ENCODE measurements at places on chromosomes 5 and 9.

GRCh38 chr5:114948986-114949621 is 220.6 kb downstream of the TRIM36 start:
- no peak for DNase-seq

- no peak for DNase-seq
Observed at GRCh38 chr5:174532455-174533453, 191.6 kb upstream of the MSX2 start.

- peak; percentile 62 for DNase-seq
Observed at GRCh38 chr5:73902327-73903051, 276.5 kb downstream of the ARHGEF28 start.

DNA sequence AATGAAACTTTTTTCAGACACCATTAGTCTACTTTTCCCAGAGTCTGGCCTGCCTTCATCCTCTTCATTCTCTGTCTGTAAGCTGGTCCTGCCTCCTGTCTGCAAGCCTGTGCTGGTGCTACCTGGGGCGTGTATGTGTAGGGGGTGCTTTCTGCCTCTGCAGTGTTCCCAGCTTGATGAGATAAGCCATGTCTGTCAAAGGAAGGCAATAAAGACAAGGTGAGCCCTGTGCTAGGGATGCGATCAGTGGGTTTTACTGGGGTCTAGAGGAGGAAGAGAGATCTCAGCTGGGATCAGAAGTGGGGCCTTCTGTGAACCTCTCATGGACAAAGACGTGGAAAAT is 78.0 kb upstream of the TGFBR1 start:
- no peak for DNase-seq

DNA sequence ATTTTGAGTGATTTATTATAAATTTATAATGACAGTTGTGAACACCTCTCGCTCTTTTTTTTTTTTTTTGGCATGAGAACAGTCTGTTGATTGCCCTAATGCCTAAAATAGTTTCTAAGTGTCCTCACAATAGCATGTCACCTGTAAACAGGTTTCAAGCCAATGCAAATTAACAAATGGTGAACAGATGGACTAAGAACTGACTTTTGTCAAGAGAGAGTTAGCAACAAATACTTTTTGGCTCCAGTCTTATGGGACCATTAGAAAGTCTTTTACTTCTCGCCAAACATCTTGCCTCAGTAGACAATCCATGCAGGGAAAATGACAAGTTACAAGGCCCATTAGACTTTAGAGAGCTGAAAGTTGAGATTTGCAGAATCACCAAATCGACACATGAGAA is 67.8 kb downstream of the MED27 start:
- no peak for DNase-seq

DNA sequence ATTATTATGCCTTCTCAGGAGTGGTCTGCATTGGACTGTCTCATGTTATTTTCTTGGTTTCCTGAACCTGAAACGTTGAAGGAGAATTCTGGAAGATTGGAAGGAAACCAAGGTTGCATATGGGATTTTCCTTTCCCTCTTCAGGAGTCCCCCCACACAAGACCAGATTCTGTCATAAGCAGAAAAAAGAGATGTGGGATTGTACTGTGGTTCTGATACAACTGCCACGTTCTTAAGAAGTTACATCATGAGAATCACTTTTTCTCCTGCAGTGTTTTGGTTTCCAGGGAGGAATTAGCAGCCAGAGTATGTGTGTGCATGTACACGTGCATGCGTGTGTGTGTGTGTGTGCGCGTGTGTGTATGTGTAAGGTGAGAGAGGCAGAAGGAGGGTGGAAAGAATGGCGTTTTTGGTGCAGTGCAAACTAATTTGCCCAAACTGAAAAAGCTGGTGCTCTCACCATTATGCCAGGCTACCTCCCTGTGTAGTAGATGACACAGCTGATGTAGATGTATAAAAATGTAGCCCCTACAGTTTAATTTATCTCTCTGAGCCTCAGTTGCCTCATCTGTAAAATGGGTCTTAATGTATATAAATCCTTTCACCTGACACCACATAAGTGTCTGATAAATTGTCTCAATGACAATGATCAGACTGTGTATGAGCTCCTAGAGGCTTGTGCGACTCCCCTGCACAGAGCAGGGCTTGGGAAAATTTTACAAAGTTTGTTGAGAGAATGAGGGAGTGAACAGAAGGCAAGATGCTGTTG is 38.6 kb downstream of the RALGPS1 start:
- DNase-seq = no peak

GRCh38 chr9:5481322-5482040 is 28.9 kb upstream of the PDCD1LG2 start:
- DNase-seq = no peak

All from CD4-positive, CD25-positive, alpha-beta regulatory T cell (primary cell).